ENCODE measurements at places on chromosomes 3 and 15. TPM values are rescaled to one million over a fixed set of nuclear protein-coding genes. Genes with fewer than 3 reads are reported as not detected.

The HRG gene
- total RNA-seq = not detected

The CORO2B gene
- total RNA-seq = 8.1 TPM

The AQP9 gene
- 1.4 TPM for total RNA-seq

The KCNH8 gene
- not detected for total RNA-seq

The FRMD5 gene
- total RNA-seq = 42.5 TPM

The ERC2 gene
- 1.7 TPM for total RNA-seq

The PHLDB2 gene
- 240 TPM for total RNA-seq

The TRH gene
- total RNA-seq = not detected

The C3orf20 gene
- 0.36 TPM for total RNA-seq

- H3K27me3 ChIP-seq = peaks cover 60% of the 10 kb centered on the region
- no peak overlapping the region for H3K27ac ChIP-seq
- H3K4me3 ChIP-seq = peak overlapping the region; percentile 34
- no peaks in the 10 kb centered on the region for H3K36me3 ChIP-seq
- DNase-seq = no peak
- H3K4me1 ChIP-seq = no peaks in the 10 kb centered on the region
Measured at GRCh38 chr3:26623419-26624208, 1.0 kb downstream of the LRRC3B start.

- no peak overlapping the region for H3K27ac ChIP-seq
- no peak overlapping the region for H3K4me3 ChIP-seq
- H3K36me3 ChIP-seq = peaks cover 55% of the 10 kb centered on the region
- no peaks in the 10 kb centered on the region for H3K27me3 ChIP-seq
Measured at GRCh38 chr3:49530231-49530630, 24.0 kb upstream of the BSN start.

DNA sequence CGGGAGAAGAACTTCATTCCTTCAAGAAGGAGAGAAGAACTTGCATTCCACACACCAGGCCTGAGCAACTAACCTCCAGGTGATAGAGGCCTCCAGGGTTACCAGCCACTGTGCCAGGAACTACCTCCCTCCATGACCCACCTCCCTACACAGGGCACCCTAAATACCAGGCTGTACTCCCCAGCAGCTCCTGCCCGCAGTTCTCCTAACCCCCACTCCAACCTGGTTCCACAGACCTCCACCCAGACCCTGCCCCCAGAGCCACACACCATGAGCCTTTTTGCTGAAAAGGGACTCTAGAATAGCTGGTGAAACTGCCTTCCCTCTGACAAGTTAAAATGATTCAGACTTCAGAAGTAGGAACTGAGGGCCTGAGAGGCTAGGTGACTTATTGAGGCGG, 8.2 kb downstream of the IGDCC3 start:
- no peaks in the 10 kb centered on the region for H3K4me1 ChIP-seq
- peaks cover 17% of the 10 kb centered on the region for H3K27me3 ChIP-seq
- no peak for DNase-seq
- H3K4me3 ChIP-seq = no peak overlapping the region
- H3K27ac ChIP-seq = no peak overlapping the region

DNA sequence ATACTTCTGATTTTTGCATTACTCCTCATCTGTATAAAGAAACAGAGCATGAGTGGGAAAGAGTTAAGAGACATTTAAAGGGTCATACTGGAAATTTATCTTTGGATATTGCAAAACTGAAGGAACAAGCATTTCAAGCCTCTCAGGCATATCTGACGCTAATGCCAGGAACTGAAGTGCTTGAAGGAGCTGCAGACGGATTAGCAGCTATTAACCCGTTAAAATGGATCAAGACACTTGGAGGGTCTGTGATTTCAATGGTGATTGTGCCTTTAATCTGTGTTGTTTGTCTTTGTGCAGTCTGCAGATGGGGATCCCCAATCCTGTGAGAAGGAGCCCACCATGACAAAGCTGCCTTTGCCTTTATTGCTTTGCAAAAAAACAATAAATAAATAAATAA, 202.5 kb upstream of the UBE3A start:
- H3K27ac ChIP-seq = no peak overlapping the region
- H3K4me3 ChIP-seq = no peak overlapping the region
- no peaks in the 10 kb centered on the region for H3K36me3 ChIP-seq

DNA sequence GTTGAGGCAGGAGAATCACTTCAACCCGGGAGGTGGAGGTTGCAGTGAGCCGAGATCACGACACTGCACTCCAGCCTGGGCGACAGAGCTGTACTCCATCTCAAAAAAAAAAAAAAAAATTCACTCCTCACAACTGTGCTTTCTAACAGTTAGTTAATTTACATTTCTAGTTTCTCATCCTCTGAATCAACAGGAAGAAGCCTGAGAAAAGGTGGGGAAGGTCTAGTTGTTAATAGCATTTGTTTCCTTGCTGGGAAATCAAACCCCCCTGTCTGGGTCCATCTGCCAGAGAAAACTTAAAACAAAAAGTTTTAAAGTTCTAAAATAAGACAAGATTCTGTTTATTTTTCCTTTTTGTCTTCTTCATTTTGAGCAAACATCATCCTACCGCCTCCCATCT, 62.3 kb downstream of the TMEM39A start:
- H3K4me1 ChIP-seq = no peaks in the 10 kb centered on the region
- no peaks in the 10 kb centered on the region for H3K27me3 ChIP-seq
- no peaks in the 10 kb centered on the region for H3K36me3 ChIP-seq
- no peak overlapping the region for H3K27ac ChIP-seq
- no peak for DNase-seq

DNA sequence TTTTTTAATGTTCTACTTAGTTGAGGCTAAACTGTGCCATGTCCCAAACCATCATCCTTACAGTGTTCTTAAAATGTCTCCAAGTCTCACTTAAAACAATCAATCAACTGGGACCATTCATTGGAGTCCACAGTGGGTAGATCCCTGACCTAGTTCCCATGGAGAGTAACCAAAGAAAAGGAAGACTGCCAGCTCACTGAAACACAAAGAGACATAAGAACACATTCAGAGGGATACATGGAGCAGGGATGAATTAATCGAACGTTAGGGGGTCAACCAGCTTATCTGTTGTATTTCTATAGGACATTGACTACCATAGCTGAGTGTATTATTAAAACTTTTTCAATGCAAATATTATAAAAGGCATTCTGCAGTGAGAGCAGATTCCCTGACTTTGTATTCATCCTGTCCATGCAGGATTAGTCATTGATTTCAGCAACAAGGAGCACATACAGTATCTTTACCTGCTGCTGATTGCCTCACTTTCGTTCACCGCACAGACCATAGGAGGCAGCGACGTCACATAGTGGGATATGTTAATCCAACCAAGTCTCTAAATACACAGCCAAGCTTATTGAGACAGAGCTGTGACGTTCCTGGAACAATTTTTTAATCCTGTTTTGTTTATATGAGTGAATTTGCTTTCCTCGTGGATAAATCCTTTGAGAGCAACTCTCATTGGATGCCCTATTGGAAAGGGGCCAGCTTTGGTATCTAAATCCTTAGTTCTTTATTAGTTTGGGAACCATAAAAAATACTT, 364.9 kb upstream of the RBMS3 start:
- peak overlapping the region; percentile 63 for H3K27ac ChIP-seq
- DNase-seq = peak; percentile 5
- peak overlapping the region; percentile 29 for H3K4me3 ChIP-seq
- H3K4me1 ChIP-seq = peaks cover 10% of the 10 kb centered on the region
- no peaks in the 10 kb centered on the region for H3K36me3 ChIP-seq

- no peaks in the 10 kb centered on the region for H3K27me3 ChIP-seq
- peaks cover 2% of the 10 kb centered on the region for H3K4me1 ChIP-seq
- no peak overlapping the region for H3K4me3 ChIP-seq
- no peaks in the 10 kb centered on the region for H3K36me3 ChIP-seq
Measured at GRCh38 chr3:71219744-71220638, 363.5 kb downstream of the FOXP1 start.

DNA sequence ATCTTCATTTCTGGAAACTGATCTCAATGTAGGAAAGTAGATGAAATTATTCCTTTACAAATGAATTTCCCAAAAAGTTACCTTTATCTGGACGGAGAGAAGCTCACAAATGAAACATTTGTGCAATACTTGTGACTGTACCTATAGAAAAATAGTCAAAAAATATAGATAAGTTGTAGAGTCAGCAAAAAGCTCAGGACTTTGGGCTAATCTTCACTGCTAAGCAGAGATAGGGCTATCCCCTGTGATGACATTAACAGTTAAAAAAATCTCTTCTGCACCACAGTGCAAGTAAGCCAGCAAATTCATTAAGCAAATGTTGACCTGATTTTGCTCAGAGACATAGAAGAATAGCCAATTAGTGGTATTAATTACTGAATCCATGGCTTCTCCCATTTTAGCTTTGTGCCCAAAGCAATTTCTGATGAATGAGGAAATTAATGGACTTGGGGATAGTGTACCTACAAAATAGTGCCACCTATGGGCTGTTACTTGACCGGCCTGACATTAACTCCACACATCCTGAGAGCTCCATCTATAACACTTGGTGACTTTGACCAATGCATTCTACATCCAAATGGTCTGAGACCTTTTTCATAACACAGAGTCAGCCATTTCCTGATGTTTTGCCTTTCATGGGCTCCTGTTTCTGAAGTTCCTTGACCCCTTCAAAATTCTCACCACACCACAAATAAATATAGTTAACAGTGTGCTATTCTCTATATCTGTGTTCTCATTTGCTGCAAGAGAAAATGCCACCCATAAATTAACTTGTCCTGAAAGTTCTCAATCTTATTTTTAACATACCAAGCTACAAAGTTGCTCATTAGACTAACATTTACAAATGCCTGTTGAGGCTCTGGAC, 105.0 kb downstream of the SSR3 start:
- no peaks in the 10 kb centered on the region for H3K27me3 ChIP-seq
- H3K4me1 ChIP-seq = no peaks in the 10 kb centered on the region
- H3K36me3 ChIP-seq = no peaks in the 10 kb centered on the region
- DNase-seq = no peak

DNA sequence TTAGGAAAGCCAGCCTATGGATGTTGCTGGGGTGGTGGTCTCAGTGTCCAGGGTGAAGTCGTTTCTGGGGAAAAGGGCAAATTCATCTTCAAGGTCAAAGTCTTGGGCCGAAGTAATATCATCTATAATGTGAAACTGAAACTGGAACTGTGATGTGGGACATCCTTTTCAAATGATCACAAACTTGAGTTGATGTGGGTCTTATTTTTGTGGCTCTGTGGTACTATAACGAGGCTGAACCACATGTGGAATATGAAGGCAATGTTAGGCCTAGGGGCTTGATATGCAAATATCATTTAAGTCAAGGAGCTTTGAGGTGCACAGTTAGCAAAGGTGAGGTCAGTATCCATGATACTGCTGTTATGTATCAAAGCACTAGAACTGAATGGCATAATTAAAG, 1.5 kb upstream of the CD200R1L start:
- DNase-seq = no peak
- H3K27ac ChIP-seq = no peak overlapping the region
- H3K4me1 ChIP-seq = no peaks in the 10 kb centered on the region
- no peak overlapping the region for H3K4me3 ChIP-seq

DNA sequence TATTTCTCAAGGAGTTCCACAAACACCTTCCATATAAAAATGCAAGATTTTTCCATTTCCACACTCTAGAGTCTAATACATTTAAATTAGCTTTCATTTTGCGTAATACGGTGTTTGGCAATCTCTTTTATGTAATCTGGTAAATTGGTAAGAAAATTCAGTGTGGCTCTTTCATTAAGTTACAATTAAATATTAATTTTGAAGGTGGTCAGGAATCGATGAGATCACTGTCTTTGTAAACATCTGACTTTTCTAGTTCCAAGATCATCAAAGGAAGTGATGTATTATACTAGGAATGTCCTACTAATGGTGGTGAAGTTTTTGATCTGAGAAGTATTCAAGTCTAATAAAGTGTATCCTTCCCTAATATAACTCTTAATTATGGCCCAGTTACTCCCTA, 1.1 kb upstream of the UTS2B start:
- H3K36me3 ChIP-seq = no peaks in the 10 kb centered on the region

GRCh38 chr3:195692781-195693427, 27.9 kb upstream of the MUC20 start:
- H3K4me1 ChIP-seq = peaks cover 11% of the 10 kb centered on the region
- no peak for DNase-seq
- no peak overlapping the region for H3K4me3 ChIP-seq
- no peaks in the 10 kb centered on the region for H3K27me3 ChIP-seq

- no peaks in the 10 kb centered on the region for H3K36me3 ChIP-seq
- H3K4me1 ChIP-seq = peaks cover 42% of the 10 kb centered on the region
- no peak for DNase-seq
- no peak overlapping the region for H3K4me3 ChIP-seq
- no peaks in the 10 kb centered on the region for H3K27me3 ChIP-seq
- no peak overlapping the region for H3K27ac ChIP-seq
Measured at GRCh38 chr3:129583289-129583688, 23.2 kb downstream of the PLXND1 start.

DNA sequence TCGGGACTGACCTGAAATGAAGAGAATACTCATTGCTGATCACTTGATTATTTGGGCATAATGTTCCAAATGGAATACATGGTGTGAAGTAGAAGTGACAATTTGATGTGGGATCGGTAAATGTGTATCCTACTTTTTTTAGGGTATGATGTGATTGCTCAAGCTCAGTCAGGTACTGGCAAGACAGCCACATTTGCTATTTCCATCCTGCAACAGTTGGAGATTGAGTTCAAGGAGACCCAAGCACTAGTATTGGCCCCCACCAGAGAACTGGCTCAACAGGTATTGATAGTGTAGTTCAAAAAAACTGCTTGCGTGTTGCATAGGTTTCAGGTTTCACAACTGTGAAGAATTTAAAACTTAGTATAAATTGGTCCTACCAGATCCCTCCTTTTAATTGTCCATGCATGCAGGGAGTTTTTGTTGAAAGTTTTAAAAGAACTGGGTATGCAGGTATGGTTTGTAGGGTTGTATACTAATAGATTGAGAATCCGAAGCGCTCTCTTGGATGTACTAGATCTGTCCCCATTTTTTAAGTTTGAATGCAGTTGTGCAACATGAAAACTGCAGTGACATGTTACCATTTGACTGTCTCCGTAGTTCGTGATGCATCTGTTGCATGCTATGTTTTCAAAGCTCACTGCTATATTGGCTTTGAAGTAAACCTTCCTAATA, 1.6 kb downstream of the EIF4A2 start:
- peaks cover 10% of the 10 kb centered on the region for H3K36me3 ChIP-seq
- H3K27me3 ChIP-seq = no peaks in the 10 kb centered on the region
- H3K4me3 ChIP-seq = peak overlapping the region; percentile 95
- peaks cover 3% of the 10 kb centered on the region for H3K4me1 ChIP-seq
- H3K27ac ChIP-seq = no peak overlapping the region
- DNase-seq = no peak
